Stimulated activated CD8-positive, alpha-beta memory T cell treated with anti-CD3 and anti-CD28 coated beads, Interleukin-12 subunit alpha, Interleukin-12 subunit beta, amount 100 ng/mL, for 1 hour (primary cell): ENCODE measurements at places on chromosomes 6 and 20.

DNA sequence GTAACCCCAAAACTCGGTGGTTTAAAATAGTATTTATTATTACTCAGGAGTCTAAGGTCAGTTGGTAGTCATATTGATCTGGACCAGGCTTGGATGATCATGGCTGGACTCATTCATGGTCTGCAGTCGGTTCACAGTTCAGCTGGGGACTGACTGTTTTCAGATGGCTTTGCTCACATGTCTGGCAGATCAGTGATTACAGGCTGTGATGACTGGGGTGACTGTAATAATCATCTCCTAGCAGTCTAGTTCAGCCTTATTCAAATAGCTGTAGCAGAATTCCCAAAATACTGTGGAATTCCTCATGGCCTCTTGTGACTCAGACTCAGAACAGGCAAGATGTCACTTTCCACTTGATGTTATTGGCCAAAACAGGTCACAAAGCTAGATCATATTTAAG is 16.4 kb upstream of the NT5DC1 start:
- no peak for DNase-seq

GRCh38 chr20:62030834-62031434 is 34.7 kb downstream of the TAF4 start:
- no peak for DNase-seq

DNA sequence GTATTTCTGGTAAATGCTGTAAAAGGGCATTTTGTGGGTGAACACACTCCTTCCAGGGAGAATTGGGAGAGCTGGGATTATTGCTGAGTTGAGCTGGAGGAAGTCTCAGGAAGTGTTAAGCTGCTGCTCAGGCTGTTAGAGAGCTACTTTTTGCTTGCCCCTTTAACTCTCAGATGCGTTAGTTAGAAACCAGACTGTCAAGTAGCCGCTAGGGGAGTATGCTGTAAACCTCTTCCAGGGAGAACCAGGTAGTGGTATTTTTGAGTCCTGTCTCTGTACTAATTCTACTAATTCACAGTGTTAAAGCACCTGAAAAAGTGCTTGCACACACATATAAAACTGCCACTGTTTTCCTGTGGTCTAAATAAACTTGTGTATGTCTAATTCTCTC is 6.6 kb upstream of the GFRAL start:
- no peak for DNase-seq

DNA sequence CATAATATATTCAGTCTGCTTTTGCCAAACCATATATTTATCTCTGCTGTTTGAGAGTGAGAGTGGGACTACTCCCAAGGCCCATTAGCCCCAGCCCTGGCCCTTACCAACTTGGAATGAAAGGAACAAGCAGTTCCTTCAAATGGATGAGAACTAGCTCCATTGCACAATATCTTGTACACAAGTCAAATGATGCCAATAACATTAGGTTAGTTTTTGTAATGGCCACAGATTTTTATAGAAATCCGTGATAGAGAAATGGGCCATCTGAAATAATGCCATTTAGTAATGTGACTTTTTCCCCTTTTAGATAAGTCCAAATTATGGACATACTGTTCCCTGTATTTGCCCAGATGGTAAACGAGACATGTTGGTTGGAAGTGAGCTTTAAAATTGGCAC is 117.0 kb downstream of the MAP3K7 start:
- no peak for DNase-seq

DNA sequence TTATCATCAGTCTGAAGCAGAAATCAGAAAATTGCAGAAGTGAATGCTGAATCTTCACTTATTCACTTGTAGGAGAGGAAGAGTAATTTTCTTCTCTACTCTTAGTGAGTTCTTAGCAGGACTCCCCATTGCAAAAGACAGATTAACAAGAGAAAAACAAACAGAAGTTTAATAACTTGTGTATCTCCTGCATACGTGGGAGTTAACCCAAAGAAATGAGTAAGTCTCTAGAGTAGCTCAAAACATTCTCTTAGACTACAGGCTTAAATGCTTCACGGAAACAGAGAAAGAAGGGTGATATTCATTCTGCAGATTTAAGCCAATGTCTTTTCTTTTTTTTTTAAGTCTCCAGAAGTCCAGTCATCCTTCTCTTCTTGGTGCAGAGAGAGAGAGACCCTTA is 97.9 kb upstream of the TMEM181 start:
- DNase-seq = no peak
